Tongue (tissue), 3 donors: ENCODE measurements at places on chromosomes 7 and 10. TPM values are rescaled to one million over a fixed set of nuclear protein-coding genes. Genes with fewer than 3 reads are reported as not detected.

Gene NUTM2B
- 0.10 TPM for total RNA-seq

Gene FAM25G
- not detected for total RNA-seq

Gene VPS37D
- total RNA-seq: 4.2 TPM

Gene SH2D4B
- total RNA-seq: not detected

Gene ZNF365
- 0.41 TPM for total RNA-seq

Gene GPR26
- 0.10 TPM for total RNA-seq

Gene PIP
- 11.3 TPM for total RNA-seq

Gene LHPP
- 12.1 TPM for total RNA-seq

Gene GPR85
- total RNA-seq: 1.2 TPM
